H9 (cell line): ENCODE measurements at places on chromosomes 1 and 21.

GRCh38 chr1:9825093-9826074, 1.6 kb upstream of the CLSTN1 start:
- H3K27ac ChIP-seq = no peak overlapping the region
- DNase-seq = peak; percentile 87
- H3K27me3 ChIP-seq = peaks cover 6% of the 10 kb centered on the region; the same call in 1 of the 2 replicates
- H3K4me3 ChIP-seq = peak overlapping the region; percentile 79
- no peaks in the 10 kb centered on the region; the same call in 2 of the 3 replicates for H3K36me3 ChIP-seq

DNA sequence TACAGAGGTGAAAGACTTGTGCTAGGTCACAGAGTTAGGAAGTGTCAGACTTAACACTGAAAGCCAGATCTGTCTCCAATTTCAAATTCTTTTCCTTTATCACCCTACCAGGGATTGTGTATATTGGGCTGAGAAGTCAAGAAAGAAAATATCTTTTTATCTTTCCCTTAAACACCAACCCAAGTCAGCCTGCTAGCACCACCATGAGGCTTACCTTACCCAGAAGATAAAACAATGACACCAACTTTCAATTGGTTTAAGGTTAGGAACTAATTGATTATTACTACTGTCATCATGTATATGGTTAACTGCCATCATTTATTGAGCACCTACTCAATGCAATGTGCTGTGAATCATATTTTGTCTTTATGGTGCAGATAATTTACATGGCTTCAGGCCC, 178.9 kb upstream of the FOXD3 start:
- H3K27ac ChIP-seq = no peak overlapping the region
- no peak for DNase-seq
- H3K36me3 ChIP-seq = no peaks in the 10 kb centered on the region
- H3K4me1 ChIP-seq = no peaks in the 10 kb centered on the region

GRCh38 chr1:90721210-90722194, 4.4 kb upstream of the BARHL2 start:
- H3K4me3 ChIP-seq = no peak overlapping the region; the same call in 2 of the 3 replicates
- no peaks in the 10 kb centered on the region for H3K36me3 ChIP-seq
- H3K27me3 ChIP-seq = peaks cover 86% of the 10 kb centered on the region
- 0 out of 2 replicates have a peak, but pooled peaks cover 2% of the 10 kb centered on the region for H3K4me1 ChIP-seq

- no peak overlapping the region for H3K4me3 ChIP-seq
- H3K36me3 ChIP-seq = no peaks in the 10 kb centered on the region
- no peak overlapping the region for H3K27ac ChIP-seq
- H3K4me1 ChIP-seq = peaks cover 6% of the 10 kb centered on the region; the same call in 1 of the 2 replicates
- no peak for DNase-seq
Measured at GRCh38 chr1:224631462-224632115, 15.5 kb downstream of the CNIH3 start.

GRCh38 chr1:46459315-46459714, 30.3 kb upstream of the DMBX1 start:
- H3K27ac ChIP-seq = no peak overlapping the region
- no peak for DNase-seq
- no peaks in the 10 kb centered on the region for H3K36me3 ChIP-seq
- H3K27me3 ChIP-seq = peaks cover 2% of the 10 kb centered on the region; the same call in 1 of the 2 replicates
- no peak overlapping the region for H3K4me3 ChIP-seq

- H3K27me3 ChIP-seq = no peaks in the 10 kb centered on the region
- no peaks in the 10 kb centered on the region for H3K36me3 ChIP-seq
- no peak overlapping the region for H3K4me3 ChIP-seq
- no peak overlapping the region for H3K27ac ChIP-seq
Measured at GRCh38 chr1:78168306-78168705, 122.5 kb downstream of the GIPC2 start.

- H3K27ac ChIP-seq = no peak overlapping the region
- no peaks in the 10 kb centered on the region for H3K27me3 ChIP-seq
- no peak overlapping the region for H3K4me3 ChIP-seq
- no peak for DNase-seq
- H3K4me1 ChIP-seq = peaks cover 2% of the 10 kb centered on the region; the same call in 1 of the 2 replicates
- H3K36me3 ChIP-seq = no peaks in the 10 kb centered on the region; the same call in 2 of the 3 replicates
Measured at GRCh38 chr21:35525443-35525842, 476.3 kb upstream of the RUNX1 start.

GRCh38 chr21:25296252-25296651, 311.0 kb downstream of the MRPL39 start:
- H3K27ac ChIP-seq = no peak overlapping the region
- no peak overlapping the region for H3K4me3 ChIP-seq
- no peaks in the 10 kb centered on the region for H3K27me3 ChIP-seq
- H3K36me3 ChIP-seq = no peaks in the 10 kb centered on the region; the same call in 2 of the 3 replicates
- no peaks in the 10 kb centered on the region; the same call in 1 of the 2 replicates for H3K4me1 ChIP-seq
- DNase-seq = no peak

DNA sequence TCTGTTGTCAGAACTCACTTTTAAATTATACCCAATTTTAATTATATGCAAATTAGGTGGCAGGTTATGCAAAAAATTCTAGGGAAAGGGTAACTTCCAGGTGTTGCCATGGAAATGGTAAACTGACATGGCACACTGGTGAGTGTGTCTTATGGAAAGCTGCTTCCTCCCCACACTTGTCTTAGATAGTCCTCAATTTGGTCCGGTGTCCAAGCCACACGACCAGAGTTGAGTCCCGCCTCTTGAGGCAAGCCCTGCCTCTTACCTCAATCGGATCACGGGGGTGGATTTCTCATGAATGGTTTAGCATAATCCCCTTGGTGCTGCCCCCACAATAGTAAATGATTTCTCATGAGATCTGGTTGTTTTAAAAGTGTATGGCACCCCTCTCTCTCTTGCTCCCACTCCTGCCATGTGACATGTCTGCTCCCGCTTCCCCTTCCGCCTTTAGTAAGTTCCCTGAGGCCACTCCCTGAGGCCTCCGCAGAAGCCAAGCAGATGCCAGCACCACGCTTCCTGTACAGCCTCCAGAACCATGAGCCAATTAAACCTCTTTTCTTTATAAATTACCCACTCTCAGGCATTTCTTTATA, 74.9 kb downstream of the MATN1 start:
- no peaks in the 10 kb centered on the region; the same call in 1 of the 2 replicates for H3K4me1 ChIP-seq
- no peak overlapping the region for H3K27ac ChIP-seq
- H3K27me3 ChIP-seq = no peaks in the 10 kb centered on the region
- DNase-seq = no peak

GRCh38 chr1:192260076-192260475, 56.7 kb upstream of the RGS21 start:
- no peak for DNase-seq
- no peaks in the 10 kb centered on the region for H3K36me3 ChIP-seq
- H3K27ac ChIP-seq = no peak overlapping the region
- H3K4me3 ChIP-seq = no peak overlapping the region
- H3K4me1 ChIP-seq = no peaks in the 10 kb centered on the region

GRCh38 chr1:218804014-218804785, 369.5 kb upstream of the LYPLAL1 start:
- H3K27me3 ChIP-seq = no peaks in the 10 kb centered on the region
- no peak for DNase-seq
- no peaks in the 10 kb centered on the region for H3K36me3 ChIP-seq
- H3K4me3 ChIP-seq = no peak overlapping the region
- no peak overlapping the region for H3K27ac ChIP-seq

DNA sequence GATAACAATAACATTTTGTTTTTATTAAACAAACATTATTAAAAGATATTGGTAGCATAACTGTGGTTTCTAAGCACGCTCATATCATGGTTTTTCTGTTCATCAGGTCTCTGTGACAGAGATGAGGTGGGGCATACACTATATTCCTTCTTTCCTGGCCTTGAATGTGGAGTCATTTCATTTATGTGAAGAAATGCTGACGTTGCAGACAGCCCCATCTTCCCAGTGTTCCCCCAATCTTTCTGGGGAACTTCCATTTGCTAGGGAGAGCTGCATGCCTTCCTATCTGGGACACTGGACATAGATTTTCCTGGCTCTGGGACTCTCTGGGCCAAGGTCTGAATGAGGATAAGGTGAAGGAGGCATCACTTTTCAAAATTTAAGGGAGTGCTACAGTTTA, 30.4 kb downstream of the PIGM start:
- H3K27me3 ChIP-seq = no peaks in the 10 kb centered on the region
- no peak for DNase-seq
- no peaks in the 10 kb centered on the region for H3K4me1 ChIP-seq
- no peaks in the 10 kb centered on the region for H3K36me3 ChIP-seq
- H3K4me3 ChIP-seq = no peak overlapping the region

DNA sequence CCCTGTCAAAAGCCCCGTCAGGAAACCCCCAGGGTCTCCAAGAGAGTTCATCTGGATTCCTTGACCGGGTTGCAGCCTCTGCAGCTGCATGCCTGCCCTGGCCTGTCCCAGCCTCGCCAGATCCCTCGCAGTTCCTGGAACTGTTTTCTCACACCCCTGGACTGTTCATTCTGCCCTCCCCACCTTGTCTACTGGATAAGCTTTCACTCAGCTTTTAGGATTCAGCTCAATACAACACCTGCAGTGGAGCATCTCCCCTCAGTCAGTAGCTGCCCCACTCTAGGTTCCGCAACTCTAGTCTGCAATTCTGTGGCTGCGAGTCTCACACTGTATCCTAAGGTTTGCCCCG, 67.2 kb downstream of the FAM163A start:
- no peak overlapping the region for H3K27ac ChIP-seq
- no peak overlapping the region for H3K4me3 ChIP-seq
- H3K4me1 ChIP-seq = no peaks in the 10 kb centered on the region

GRCh38 chr1:26779098-26779668, 8.6 kb upstream of the PIGV start:
- peaks cover 46% of the 10 kb centered on the region for H3K36me3 ChIP-seq
- H3K27ac ChIP-seq = no peak overlapping the region
- no peak overlapping the region for H3K4me3 ChIP-seq
- H3K27me3 ChIP-seq = no peaks in the 10 kb centered on the region
- DNase-seq = no peak

GRCh38 chr1:206835186-206835585, 30.2 kb upstream of the IL20 start:
- H3K4me3 ChIP-seq = no peak overlapping the region
- no peaks in the 10 kb centered on the region for H3K36me3 ChIP-seq
- DNase-seq = no peak
- H3K27ac ChIP-seq = no peak overlapping the region
- H3K4me1 ChIP-seq = no peaks in the 10 kb centered on the region

DNA sequence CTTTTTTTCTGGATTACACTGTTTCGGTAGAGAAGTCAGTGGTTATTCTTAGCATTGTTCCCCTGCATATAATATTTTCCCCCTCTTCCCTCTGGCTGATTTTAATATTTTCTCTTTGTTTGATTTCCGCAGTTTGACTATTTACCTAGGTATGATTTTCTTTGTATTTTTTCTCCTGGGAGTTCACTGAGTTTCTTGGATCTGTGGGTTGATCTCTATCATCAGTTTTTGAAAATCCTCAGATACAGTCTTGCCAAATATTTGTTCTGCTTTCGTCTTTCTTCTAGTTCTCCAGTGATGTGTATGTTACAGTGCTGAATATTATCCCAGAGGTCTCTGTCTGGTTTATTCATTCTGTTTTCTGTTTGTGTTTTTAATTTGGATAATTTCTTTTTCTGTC, 136.4 kb downstream of the DYRK1A start:
- H3K4me1 ChIP-seq = peaks cover 6% of the 10 kb centered on the region; the same call in 1 of the 2 replicates
- H3K27ac ChIP-seq = no peak overlapping the region
- DNase-seq = no peak

DNA sequence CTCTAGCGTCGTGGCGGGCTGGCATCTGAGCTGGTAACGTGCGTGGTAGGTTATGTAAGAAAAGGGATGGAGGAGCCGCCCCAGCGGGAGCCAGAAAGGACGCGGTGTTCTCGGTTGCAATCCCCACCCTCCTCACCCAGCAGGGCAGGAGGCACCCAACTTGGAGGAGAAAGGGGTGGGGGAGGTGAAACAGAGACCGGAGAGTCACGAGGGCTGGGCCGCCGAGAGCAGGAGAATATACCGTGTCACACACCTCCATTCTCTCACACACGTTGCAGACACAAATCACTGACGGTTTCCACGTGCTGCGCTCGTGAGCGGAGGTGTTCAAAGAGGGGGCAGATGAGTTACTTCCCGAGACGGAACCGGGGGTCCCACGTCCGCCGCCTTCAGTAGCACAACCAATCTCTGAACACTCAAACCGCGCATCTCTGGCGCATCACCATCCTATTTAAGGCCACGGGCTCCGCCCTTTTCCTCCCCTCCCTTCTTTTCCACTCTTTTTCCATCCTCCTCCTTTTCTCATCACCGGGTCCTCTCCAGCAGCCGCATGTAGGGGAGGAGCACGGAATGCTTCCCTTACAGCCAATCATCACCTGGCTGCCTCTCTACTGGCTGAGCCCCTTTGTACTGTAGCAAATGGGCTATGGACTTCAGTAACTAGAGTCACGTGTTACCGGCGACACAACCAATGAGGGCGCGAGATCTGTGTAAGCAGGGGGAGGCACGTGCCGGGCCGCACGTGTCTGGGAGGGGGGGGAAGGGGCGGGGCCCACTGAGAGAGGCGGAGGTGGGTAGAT, at the start of gene CIART:
Gene CIART, plus strand, starts transcription at position 797 of the 800 bp plus-strand sequence. CDS start 714 bp downstream, outside the sequence.
- H3K36me3 ChIP-seq = peaks cover 32% of the 10 kb centered on the region
- DNase-seq = peak; percentile 98
- no peaks in the 10 kb centered on the region for H3K27me3 ChIP-seq
- H3K4me3 ChIP-seq = peak within 1 kb of the TSS; percentile 84

- H3K27ac ChIP-seq = no peak overlapping the region
- DNase-seq = no peak
- H3K4me3 ChIP-seq = no peak overlapping the region
- peaks cover 36% of the 10 kb centered on the region for H3K36me3 ChIP-seq
- H3K27me3 ChIP-seq = no peaks in the 10 kb centered on the region
- no peaks in the 10 kb centered on the region for H3K4me1 ChIP-seq
Measured at GRCh38 chr21:28953247-28953646, 39.4 kb downstream of the LTN1 start.

DNA sequence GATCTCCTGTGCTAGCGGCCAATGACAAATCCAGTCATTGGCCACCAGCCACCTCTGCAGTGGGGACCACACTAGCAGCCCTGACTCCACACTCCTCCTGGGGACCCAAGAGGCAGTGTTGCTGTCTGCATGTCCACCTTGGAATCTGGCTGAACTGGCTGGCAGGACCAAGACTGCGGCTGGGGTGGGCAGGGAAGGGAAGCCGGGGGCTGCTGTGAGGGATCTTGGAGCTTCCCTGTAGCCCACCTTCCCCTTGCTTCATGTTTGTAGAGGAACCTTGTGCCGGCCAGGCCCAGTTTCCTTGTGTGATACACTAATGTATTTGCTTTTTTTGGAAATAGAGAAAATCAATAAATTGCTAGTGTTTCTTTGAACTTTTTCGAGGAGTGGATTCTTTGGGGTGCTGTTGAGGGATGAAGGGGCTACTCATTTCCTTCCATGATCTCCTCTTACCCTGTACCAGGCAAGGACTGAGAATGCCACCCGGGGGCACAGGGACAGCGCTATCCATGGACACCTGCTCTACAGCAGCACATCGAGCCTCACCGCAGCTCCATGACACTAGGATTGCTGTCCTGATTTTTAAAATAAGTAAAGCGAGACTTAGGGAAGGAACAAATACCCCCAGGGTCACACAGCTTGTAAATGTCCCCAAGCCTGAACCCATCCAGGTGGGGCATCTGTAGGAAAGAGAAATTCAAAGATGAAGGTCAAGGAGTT, 44.7 kb downstream of the TNNT2 start:
- DNase-seq = no peak
- no peaks in the 10 kb centered on the region for H3K36me3 ChIP-seq
- H3K4me3 ChIP-seq = no peak overlapping the region
- H3K27ac ChIP-seq = no peak overlapping the region
- no peaks in the 10 kb centered on the region for H3K4me1 ChIP-seq

GRCh38 chr1:233655301-233655740, 41.4 kb downstream of the KCNK1 start:
- no peak for DNase-seq
- no peak overlapping the region for H3K27ac ChIP-seq
- no peaks in the 10 kb centered on the region for H3K27me3 ChIP-seq
- H3K36me3 ChIP-seq = peaks cover 6% of the 10 kb centered on the region
- H3K4me3 ChIP-seq = no peak overlapping the region

GRCh38 chr1:17966341-17966740, 141.3 kb upstream of the IGSF21 start:
- DNase-seq = no peak
- no peaks in the 10 kb centered on the region for H3K36me3 ChIP-seq
- H3K4me1 ChIP-seq = no peaks in the 10 kb centered on the region
- H3K4me3 ChIP-seq = no peak overlapping the region
- no peak overlapping the region for H3K27ac ChIP-seq
